NCI-H69 (cell line): ENCODE measurements at places on chromosomes 4 and X.

DNA sequence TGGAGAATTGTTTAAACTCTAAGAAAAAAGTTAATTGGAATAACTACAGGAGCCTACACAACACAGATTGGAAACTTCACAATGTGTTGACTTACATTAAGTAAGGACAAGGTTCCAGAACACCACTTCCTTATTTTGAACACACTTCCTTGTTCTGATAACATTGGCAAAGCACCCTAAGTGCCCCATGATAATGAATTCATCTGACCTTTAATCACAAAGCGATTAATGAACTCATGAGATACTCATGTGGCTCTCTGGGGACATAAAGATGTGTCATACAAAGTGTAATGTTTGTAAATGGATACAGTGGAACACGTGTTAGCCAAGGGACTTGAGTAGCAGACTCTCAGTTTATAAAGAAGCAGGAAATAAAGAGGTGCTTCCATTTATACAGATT is 69.0 kb upstream of the ATOH1 start:
- peak; percentile 3 for DNase-seq

- no peak for DNase-seq
Measured at GRCh38 chrX:81377329-81377728, 175.4 kb downstream of the SH3BGRL start.

GRCh38 chr4:62814510-62815047 is 1594.7 kb downstream of the TECRL start:
- DNase-seq: peak; percentile 3

GRCh38 chrX:99703473-99703872 is 706.6 kb downstream of the PCDH19 start:
- DNase-seq: peak; percentile 1

DNA sequence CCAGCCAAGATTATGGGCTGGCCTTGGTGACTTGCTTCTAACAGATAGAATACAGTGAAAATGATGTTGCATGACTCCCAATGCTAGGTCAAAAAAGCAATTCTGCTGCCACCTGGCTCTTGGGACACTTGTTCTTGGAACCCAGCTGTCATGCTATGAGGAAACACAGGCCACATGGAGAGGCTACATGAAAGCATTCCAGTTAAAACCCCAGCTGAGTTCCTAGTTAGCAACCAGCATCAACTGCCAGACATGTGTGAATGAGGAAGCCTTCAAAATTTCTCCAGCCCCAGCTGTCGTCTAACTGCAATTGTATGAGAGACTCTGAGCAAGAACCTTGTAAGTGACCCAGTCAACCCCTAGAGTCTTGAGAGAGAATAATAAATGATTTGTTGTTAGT is 105.2 kb upstream of the FGF16 start:
- DNase-seq: no peak

GRCh38 chr4:2267320-2267811 is 5.5 kb upstream of the MXD4 start:
- no peak for DNase-seq

DNA sequence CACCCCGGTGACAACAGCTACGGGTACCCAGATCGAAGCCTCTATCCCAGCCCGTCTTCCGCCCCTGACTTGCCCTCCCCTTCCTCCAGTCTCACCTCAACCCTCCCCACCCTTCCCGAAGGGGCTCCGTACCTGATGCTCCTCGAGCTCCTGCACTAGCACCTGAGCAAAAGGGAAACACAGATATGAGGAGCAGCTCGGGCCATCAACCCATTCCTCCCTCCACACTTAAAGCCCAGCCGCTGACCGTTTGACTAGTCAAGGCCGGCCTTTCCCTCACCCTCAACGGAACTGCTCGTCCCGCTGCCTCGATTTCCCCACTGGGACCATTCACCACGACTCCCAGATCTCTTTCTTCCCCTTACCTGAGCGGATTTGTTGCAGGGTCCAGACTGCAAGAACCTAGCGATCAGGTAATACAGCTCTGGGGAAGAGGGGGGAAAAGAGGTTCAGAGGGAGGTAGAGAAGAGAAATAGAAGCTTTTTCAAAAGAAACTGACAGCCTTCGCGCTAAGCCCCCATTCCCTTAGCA is 731 bp downstream of the BRWD3 start:
- DNase-seq: peak; percentile 73

DNA sequence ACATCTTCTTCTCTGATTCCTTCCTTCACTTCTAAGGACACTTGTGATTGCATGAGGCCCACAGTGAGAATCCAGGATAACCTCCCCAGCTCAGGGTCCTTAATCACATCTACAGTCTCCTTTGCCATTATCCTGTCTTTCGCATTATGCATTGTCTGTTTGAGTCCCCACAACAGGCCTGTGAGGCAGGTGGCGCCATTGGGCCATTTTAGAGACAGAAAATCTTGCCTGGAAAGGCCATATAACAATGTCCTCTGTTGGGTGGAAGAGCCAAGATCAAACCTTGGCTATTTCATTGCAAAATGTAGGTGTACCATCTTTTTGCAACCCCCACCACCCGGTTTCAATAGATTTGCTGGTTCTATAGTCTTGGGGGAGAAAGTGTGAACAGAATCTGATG is 11.8 kb upstream of the DCUN1D4 start:
- peak; percentile 55 for DNase-seq

DNA sequence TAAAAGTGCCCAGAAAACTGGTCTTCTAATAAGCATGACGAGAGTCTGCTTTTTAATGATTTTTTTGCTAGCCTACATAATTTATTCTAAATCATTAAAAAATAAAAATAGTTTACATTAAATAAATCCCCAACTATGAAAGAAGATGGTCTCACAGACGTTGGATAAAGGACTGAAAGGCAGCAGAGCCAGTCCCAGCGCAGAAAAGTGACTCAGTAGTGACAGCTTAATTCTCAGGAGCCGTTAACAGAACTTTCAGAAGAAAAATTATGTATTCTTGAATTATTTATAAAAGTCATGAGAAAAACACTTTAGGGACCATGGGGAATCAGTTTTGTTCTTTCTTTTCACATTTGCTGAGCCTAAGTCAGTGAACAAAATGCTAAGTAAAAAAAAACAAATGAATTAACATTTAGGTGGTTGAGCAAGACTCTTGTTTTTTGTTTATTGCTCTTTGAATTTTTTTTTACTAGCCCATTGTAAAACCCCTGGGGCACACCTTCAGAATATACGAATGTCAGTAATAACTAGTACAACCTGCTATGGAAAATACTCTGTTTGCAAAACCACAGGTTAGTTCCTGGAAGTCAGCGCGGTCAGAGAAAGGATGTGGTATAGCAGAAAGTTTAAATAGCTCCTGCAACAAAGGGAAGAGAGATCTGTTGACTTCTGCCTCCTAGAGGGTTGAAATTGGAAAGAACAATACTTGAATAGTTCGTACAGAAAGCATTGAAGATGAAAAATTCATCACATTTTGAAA is 50.4 kb upstream of the CCDC160 start:
- no peak for DNase-seq

- no peak for DNase-seq
Measured at GRCh38 chr4:184313702-184314659, 96.3 kb upstream of the ENPP6 start.

DNA sequence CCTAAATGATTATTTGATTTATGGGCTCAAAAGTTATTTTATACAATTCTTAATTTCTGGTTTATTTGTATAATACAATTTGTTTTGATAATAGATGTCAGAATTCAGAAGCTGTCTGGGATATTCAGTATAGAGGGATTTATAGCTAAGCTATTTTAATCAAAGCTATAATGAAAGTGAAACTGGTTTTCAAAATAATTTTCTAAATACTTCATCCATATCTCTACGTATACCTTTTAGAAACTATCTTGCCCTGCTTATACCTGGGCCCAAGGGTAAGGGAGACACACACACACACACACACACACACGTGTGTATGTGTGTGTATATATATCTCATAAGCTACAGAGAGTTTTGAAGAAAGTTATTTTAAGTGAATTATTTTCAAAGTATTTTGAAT is 2.9 kb downstream of the TMEM131L start:
- no peak for DNase-seq

DNA sequence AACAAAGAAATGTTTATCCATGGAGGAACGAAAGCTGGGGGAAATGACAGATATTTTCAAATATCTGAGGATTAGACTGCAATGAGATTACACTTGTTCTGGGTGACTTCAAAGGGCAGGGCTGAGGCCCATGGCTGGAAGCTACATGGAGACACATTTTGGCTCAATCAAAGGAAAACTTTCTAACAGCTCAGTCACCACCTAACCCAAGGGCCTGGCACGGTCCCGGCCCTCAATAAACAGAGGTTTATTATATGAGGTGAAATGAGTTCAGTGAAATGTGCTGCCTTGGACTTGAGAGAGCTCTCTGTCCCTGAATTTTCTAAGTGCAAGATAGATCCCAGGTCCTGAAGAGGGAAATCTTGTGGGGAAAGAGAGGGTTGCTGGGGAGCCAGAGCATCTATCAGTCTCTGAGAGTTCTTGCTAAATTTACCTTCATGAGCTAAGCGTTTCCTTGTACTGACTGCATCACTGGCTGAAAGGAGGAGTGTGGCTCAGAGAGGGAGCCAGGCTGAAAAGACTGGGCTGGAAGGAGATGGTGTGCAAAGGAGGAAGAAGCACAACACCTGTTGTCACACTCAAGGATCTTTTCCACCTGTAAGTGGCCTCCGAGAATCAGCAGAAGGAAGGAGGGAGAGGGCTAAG is 2.0 kb upstream of the RIPPLY1 start:
- no peak for DNase-seq

- DNase-seq: no peak
Measured at GRCh38 chrX:69079268-69079667, 86.0 kb downstream of the PJA1 start.

GRCh38 chrX:84044051-84044450 is 143.9 kb downstream of the RPS6KA6 start:
- no peak for DNase-seq

- DNase-seq: peak; percentile 73
Measured at GRCh38 chrX:16436348-16437188, 213.4 kb upstream of the S100G start.

GRCh38 chrX:155215443-155216178 is 649 bp upstream of the VBP1 start:
- no peak for DNase-seq

DNA sequence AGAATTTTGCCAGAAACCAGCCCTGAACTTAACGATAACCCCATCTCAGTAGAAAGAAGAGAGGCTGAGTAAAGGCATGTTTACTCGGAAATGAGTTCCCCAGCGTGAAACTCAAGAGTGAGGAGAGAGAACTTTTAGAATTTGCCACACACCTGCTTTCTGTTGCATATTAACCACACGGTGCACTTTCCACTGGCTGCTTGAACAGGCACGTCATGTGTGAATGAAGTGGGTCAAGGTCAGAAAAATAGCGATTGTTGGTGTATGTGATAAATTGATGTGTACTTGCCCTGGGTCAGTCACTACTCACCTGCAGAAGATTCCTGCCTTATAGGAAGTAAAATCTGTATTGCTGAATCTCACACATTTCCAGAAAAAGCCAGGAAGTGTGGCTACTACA is 395.7 kb downstream of the TRIML1 start:
- DNase-seq: no peak

DNA sequence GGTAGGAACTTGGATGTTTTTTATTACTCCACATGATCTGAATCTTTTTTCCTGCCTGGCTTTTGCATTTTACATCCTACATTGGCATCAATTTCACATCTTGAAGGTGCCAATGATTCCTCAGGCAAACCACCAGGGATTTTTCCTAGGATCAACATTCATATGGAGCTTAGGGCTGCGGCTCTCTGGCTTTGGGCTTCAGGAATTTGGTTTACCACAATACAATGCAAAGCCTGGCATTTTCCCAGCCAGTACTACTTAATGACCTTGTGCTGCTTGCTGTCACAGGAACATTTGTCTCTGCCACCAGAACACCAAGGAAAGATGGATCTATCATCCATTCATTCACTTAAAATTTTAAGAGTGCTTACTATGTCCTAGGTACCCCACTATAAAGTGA is 180.7 kb downstream of the PDGFC start:
- DNase-seq: no peak

DNA sequence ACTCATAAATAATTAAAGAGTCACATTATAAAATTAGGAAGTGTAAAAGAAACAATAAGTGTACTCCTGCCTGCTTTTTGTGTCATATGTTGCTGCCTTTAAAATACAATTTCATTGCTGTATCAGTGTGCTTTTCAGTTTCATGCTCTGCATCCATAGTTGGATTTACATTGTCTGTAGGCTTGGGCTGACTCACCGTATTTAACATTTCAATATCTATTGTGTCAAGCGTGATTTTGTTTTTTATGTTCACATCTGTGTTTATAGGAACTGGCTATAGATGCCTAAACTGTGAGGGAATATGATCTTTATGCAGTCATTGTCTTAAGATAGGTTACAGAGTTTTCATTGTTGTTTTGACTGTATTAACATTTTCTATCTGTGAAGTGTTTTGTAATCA is 18.1 kb downstream of the CCSER1 start:
- peak; percentile 54 for DNase-seq

GRCh38 chr4:7442574-7443162 is 7.9 kb upstream of the PSAPL1 start:
- DNase-seq: no peak

- peak; percentile 62 for DNase-seq
Measured at GRCh38 chrX:109818976-109819375, 85.9 kb upstream of the ACSL4 start.

GRCh38 chrX:123814343-123814742 is 45.5 kb upstream of the XIAP start:
- DNase-seq: no peak

GRCh38 chr4:76489686-76490161 is 54.7 kb downstream of the SHROOM3 start:
- no peak for DNase-seq

DNA sequence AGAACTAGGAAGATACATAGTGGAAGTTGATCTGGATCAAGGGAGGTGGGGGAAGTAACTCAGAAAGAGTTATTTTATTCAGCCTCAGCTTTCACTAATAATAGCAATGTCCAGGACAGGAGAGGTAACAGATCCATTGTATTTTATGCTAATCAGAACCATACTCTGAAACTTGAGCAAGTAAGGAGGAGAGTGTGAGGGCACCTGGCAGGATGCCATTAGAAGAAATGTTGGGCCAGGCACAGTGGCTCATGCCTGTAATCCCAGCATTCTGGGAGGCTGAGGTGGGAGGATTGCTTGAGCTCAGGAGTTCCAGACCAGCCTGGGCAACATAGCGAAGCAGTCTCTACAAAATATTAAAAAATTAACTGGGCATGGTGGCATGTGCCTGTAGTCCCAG is 16.3 kb downstream of the GPR34 start:
- no peak for DNase-seq

GRCh38 chr4:123477711-123478209 is 81.2 kb downstream of the SPRY1 start:
- peak; percentile 23 for DNase-seq

GRCh38 chrX:49066278-49066677 is 7.5 kb downstream of the CCDC120 start:
- DNase-seq: no peak
